CD4-positive, alpha-beta T cell treated with Interleukin-15 for 4 hours (primary cell): ENCODE measurements at places on chromosomes 6 and 20.
A peak's percentile ranks its signal among the peaks of the same experiment; 100 is the strongest.

DNA sequence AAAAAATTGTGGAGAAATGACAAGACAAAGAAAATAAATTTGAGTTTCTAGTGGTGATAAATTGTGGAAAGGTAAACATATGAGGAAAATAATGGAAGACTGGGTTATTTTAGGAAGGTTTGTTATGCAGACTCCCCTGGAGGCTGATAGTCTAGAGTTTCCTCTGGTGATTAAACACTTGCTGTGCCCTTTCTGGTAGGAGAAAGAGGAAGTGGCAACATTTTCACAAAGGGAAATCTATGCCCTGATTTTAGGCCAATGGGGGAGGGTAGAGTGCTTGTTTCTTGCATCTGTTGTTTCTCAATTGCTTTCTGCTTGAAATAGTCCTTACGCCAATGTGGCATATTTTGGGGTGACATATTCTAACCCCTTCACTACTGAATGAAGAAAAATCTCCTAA, 129.1 kb upstream of the DOK5 start:
- DNase-seq, result no peak

DNA sequence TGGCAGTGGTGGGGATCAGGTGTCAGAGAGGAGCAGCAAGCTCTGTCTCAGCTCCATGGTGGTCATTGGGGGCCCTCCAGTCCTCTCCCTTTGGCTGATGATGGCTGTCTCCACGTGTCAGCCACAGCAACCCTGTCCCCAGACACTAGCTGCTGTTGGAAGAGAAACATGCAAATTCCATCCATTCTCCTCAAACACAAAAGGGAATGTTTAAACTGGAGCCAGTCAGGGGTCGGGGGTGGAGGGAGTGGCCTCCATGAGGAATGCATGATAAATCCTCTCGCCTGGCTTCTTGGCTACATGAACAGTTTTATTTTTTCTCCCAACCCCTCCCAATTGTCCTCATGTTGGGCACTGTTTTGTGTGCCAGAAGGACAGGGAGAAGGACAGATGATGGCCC, 86.4 kb downstream of the EDN3 start:
- DNase-seq, result no peak

GRCh38 chr6:111615916-111616612, 10.4 kb upstream of the TRAF3IP2 start:
- no peak for DNase-seq

DNA sequence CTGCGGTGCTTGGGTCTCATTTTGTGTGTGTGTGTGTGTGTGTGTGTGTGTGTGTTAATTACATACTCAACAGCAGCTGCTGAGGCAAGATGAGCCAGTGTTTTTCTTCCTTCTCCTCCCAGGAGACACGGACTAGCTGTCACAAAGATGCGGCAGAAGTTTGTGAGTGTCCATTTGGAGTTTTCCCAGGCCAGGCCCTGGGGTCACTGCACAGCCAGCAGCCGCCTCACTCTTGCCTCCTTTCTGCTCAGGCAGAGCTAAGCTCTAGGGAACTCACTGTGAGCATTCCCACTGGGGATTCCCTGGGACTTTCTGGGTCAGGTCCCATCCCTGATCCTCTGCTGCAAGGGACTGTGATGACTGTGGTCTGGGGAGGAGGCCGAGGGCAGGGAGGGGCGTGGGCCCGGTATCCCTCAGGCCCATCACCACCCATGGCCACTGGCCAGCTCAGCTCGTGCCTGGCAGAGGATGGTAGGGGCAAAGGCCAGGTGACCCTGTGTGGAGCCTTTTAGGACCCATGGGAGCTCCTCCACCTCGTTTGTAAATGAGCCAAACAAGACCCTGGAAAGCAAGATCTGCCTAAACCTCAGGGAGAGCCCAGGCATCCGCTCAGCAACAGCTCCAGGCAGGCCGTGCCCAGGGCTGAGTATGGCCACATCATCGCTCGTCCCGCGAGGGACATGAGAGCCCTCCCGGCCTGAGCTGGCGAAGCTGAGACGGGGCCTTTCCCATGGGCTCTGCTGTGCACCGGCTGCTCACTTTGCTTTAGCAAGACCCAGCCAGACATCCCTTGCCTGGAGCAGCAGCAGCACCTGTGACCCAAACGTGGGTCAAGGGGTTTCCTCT, 102.0 kb downstream of the PSMB1 start:
- no peak for DNase-seq

- no peak for DNase-seq
These were observed 48.1 kb upstream of the CTAGE9 start for GRCh38 chr6:131758920-131759319.

GRCh38 chr20:61220626-61221325, 31.3 kb upstream of the CDH4 start:
- DNase-seq, result no peak

DNA sequence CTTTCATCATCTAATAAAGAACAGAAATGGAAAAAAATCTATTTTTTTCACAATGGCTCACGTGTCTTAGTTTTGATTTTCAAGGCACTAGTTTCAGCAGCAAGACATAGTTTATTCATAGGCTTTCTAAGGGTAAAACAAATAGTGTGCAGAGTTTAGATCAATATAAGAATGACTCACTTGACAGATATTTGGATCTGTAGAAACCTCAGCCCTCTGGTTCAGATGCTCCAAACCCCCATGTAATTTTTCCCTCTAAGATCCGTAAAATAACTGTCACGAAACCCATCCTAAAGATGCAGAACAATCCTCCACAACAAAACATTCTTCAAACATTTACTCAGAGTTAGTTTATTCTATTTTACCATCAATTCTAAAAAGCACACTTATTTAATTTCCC, 43.4 kb downstream of the IYD start:
- DNase-seq, result no peak

DNA sequence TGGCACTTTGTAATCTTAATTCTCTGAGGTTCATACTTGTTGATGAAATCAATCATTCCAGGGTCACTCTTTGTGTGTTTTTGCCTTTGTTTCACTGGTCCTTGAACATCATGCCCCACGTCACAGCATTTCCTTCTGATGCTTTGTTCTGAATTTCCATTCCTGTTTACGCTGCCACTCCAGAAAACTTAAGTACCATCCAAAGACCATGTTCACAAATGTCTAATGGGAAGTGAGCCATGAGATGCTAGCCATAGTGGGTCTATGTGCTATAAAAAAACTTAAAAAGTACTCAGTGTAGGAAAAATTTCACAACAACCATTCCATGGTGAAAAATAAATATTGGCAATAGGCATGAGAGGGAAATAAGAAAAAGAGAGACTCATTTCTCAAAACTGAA, 232.0 kb downstream of the IBTK start:
- DNase-seq, result no peak

GRCh38 chr20:31607640-31608250, 2.7 kb downstream of the ID1 start:
- no peak for DNase-seq

DNA sequence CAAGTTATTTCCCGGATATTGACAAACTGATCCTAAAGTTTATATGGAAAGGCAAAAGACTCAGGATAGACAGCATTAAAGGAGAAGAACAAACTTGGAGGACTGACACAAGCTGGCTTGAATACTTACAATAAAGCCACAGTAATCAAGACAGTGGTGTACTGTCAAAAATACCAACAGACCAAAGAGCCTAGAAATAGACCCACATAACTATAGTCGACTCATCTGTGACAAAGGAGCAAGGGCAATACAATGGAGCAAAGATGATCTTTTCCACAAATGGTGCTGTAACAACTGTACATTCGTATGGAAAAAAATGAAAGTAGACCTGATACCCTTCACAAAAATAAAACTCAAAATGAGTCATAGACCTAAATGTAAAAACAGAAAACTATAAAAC, 46.0 kb downstream of the ABHD12 start:
- no peak for DNase-seq

DNA sequence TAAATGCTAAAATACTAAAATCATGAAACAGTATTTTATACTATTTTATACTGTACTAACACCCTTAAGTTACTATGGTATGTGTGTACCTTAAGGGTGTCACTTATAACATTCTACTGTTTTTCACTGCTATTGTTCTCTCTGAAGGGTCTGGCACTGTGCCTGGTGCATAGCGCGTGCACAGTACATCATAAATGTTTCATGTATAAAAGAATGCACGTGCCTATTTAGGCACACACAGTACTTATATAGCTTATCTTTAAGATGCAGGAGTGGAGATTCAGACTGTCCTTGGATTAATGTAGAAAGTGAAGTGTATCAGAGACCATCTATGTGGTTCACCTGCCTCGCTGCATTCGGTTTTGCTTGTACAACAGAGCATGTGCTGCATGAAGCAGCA, 64.0 kb upstream of the SGK1 start:
- no peak for DNase-seq

DNA sequence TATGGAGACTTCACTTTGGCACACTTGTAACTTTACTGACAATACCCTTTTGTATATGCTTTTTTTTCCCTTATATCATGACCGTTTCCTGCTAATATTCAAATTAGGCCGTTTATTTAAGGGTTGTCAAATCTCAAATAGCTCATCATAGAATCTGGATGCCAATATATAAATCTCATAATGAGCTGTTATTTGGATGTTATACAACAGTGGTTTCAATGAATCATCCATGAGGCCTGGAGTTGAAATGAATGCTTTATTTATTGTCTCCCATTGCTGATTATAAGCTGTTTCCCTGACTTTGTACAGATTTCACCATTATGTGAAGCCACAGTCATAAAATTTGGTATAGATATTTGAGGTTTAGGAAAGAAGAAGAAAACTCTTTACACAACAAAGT, 256.1 kb downstream of the PLCB1 start:
- no peak for DNase-seq

DNA sequence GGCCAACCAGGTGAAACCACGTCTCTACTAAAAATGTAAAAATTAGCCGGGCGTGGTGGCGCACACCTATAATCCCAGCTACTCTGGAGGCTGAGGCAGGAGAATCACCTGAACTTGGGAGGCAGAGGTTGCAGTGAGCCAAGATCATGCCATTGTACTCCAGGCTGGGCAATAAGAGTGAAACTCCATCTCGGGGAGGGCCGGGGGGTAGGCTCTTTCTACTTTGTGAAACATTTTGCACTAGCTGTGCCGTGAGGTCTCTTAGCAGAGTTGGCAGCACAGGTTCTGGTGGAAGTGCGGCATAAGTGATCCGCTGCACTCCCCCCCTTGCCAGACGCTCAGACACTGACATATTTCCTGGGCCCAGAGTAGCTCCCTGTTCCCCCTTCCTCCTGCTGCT, 24.5 kb downstream of the PSMG4 start:
- DNase-seq, result no peak

GRCh38 chr6:18215436-18215835, 48.9 kb downstream of the DEK start:
- no peak for DNase-seq

DNA sequence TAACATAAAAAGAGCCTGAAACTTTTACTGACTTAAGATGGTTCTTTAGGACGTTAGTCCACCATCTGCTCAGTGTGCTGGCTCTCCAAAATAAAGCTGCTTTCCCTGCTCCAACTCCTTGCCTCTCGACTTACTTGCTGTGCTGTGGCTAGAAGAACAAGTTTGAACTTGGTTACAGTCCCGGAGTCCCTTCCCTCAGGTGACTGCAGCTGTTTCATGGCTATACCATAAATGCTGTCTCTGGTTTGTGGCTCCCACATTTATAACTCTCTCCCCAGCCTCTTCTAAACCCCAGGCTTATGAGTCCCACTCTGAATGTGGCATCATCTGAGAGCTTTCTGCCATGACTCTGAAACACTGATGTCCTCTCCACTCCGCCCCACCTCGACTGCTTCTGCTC, 306.4 kb upstream of the PRND start:
- no peak for DNase-seq

DNA sequence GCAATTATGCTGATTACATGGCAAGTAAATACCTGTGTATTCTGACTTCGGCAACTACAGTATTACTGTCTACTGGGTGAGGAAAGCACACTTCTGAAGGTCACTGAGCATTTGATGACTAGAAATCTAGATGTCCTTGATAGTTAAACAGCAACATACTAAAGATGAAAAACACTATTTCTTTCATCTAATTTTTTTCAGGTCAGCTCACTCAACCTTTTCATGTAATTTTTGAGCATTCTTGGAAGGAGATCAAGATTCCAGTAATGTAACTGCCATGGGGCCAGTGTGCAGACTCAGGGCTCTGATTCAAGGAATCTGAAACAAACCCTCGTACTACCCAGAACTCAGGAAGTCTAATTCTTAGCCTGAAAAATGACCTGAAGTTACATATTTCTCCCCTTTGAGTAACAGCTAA, 222.6 kb upstream of the TAB2 start:
- peak; percentile 89 for DNase-seq

GRCh38 chr6:52245425-52245824, 1.1 kb upstream of the IL17F start:
- no peak for DNase-seq

DNA sequence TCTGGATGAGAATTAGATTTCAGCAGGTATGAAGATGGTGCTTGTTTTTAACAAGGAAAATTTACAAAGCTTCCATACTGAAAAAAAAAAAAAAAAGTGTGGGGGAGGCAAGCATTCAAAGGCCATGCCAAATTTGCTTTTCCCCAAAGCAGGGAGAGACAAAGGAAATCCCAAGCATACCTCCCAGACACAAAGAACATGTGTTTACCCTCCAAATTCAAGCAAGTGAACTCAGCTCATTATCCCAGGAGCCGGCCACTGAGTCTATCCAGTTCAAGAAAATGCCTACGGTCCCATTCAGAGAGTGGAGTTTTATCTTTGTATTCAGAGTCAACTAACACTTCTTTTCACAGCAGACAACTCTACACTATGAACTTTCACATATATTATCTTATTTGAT, 102.7 kb upstream of the ID4 start:
- no peak for DNase-seq

DNA sequence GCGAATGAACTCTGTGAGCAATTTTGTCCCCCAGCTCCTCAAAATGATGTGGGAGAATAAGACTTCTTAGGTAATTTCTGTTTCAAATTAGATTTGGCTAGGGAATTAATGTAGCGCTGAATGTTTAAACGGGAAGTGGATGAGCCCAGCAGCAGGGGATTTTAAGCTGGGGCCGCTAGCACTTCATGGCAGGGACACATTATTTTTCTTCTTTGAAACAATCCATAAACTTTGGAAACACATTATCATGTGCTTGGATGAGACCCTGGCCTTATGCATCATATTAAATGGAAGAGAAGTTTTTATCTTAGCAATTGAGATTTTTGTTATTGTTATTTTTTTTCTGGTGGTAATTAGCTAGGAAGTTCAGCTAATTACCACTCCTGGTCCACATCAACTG, 74.2 kb upstream of the FUCA2 start:
- no peak for DNase-seq

GRCh38 chr6:1679688-1680068, 70.0 kb downstream of the FOXC1 start:
- no peak for DNase-seq
